ENCODE measurements at places on chromosomes 4 and X. TPM values are rescaled to one million over a fixed set of nuclear protein-coding genes. Genes with fewer than 3 reads are reported as not detected.

Gene HMGB3
- 17.4 TPM for polyA plus RNA-seq

Gene ODAM
- polyA plus RNA-seq: 0.19 TPM

Gene TAF7L
- polyA plus RNA-seq: not detected

Gene ADAMTS3
- 0.09 TPM for polyA plus RNA-seq

Gene AVPR2
- 1.3 TPM for polyA plus RNA-seq

Gene PHOX2B
- polyA plus RNA-seq: not detected

Gene DCLK2
- polyA plus RNA-seq: 2.3 TPM

Gene ERAS
- polyA plus RNA-seq: 0.49 TPM

Gene FABP2
- polyA plus RNA-seq: not detected

Gene SSX2
- not detected for polyA plus RNA-seq

Gene RAB33A
- polyA plus RNA-seq: 0.23 TPM

Gene FRMPD4
- 0.04 TPM for polyA plus RNA-seq

Gene ZNF674
- 0.80 TPM for polyA plus RNA-seq

Gene GABRG1
- polyA plus RNA-seq: not detected

Gene PCDH19
- polyA plus RNA-seq: 0.08 TPM

Gene LUZP4
- polyA plus RNA-seq: not detected
